NCI-H460 (cell line): ENCODE measurements at places on chromosomes 16 and 17.

GRCh38 chr16:63749276-63749675, 1372.6 kb downstream of the CDH11 start:
- DNase-seq, result no peak

GRCh38 chr17:80519091-80519781, 25.4 kb upstream of the RPTOR start:
- DNase-seq, result no peak

DNA sequence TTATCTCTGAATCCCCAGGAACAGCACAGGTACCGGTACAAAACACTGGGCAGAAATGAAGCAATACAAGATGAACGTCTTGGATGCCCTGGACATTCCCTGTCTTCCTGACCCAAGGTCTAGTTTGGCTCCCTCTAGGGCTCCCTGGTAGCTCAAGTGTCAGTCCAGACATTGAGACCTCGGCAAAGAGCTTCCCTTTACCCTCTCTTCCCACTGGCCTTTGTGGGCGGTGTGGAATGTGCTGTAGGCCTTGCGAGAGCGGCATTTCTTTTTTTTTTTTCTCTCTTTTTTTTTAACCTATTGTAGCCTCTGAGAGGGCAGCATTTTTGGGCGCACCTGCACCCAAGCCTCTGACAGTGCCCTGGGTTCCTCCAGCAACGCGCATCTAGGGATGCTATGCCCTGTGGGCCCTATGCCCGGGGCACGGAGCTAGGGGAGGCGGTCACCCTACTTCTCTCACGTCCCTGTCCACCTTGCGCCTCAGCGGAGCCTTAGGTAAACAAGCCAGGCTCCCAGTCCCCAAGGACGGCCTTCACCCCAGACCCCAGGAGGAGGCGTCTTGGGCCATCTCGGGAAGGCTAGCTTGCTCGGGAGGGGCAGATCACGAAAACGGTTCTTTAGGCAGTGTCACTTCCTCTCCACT, 1.2 kb upstream of the NFATC3 start:
- DNase-seq, result no peak

- DNase-seq, result no peak
These were observed 250.7 kb downstream of the NTN1 start for GRCh38 chr17:9271989-9272388.

DNA sequence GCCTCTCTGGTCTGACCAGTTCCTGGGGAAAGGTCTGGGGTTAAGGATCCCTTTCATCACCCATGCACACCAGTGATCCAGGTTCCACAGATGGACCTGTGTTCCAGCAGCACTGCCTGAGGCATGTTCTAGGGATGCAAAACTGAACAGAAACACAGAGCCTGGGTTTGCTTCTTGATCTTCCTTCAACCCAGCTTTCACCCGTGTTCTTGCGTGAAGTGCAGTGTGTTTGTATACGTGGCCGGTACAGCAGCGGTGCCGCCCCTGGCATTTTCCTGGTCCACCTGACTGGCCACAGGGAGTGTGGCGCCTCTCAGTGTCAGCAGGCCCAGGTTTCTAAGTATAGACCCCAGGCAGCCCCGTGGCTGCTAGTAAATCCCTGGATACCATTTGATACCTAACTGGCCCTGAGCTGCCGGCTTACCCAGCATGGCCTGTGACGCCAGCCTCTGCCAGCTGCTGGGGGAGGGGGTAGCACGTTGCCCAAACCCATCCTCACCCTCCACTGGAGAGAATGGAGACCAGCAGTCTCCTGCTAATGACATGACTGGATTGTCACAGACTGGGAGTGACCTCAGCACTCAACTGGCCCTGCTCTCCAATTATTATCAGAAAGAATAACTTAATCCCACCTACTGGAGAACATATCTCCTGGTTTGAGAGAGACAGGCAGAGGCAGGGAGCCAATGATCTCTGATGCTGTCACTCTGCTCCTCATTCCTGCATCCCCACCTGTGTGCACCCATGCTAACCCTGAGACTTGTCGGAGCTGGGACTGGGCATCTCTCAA, 59.2 kb upstream of the LGALS9 start:
- DNase-seq, result no peak

- no peak for DNase-seq
These were observed 37.0 kb upstream of the CCDC182 start for GRCh38 chr17:57782062-57782490.

GRCh38 chr17:64154717-64155116, 24.8 kb upstream of the ERN1 start:
- DNase-seq, result no peak

- DNase-seq, result no peak
These were observed 34.1 kb upstream of the ELAC2 start for GRCh38 chr17:13051915-13052314.

DNA sequence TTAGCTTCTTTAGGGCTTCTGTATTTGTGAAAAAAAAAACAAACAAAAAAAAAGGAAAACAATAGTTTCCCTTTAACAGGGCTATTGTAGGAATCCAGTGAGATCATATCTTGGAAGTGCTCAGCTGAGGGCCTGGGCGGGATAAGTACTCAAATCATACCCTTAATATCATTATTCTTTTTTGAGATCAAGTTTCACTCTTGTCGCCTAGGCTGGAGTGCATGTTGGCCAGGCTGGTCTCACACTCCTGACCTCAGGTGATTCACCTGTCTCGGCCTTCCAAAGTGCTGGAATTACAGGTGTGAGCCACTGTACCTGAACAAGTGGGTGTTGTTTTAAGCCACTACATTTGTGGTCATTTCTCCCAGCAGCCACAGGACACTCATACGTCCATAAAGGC, 87.0 kb downstream of the CDH13 start:
- no peak for DNase-seq

GRCh38 chr17:48795444-48796162, 21.4 kb downstream of the TTLL6 start:
- no peak for DNase-seq

GRCh38 chr16:65621640-65622039, 499.8 kb upstream of the CDH11 start:
- DNase-seq, result no peak

DNA sequence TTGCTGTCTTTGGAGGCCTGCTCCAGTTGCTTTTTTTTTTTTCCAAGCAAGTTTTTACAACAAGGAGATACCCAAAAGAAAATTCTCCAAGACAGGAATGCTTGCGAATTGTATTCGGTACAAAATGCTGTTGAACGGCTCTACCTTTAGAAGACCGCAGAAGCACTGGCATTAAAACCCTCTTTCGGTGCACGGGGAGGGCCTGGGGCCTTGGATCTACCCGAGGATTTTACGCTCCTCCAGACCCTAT, 1.3 kb upstream of the HELZ start:
- DNase-seq, result no peak

DNA sequence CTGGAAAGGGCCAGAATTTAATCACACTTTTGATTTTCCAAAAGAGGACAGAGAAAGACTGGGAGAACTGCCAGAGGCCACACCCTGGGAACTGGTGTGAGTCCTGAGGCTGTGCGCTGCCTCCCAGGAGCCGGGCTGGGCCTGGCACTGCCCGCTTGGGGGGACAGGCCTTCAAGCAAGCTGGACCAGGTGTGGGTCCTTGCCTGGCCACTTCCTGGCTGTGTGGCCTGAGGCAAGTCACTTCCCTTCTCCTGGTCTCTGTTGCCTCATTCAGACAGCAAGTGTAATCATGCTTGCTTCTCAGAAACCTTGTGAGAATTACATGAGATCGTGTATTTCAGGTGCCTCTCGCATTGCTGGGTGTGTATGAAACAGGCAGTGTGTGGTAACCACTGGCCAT, 143.0 kb downstream of the SNX29 start:
- no peak for DNase-seq

DNA sequence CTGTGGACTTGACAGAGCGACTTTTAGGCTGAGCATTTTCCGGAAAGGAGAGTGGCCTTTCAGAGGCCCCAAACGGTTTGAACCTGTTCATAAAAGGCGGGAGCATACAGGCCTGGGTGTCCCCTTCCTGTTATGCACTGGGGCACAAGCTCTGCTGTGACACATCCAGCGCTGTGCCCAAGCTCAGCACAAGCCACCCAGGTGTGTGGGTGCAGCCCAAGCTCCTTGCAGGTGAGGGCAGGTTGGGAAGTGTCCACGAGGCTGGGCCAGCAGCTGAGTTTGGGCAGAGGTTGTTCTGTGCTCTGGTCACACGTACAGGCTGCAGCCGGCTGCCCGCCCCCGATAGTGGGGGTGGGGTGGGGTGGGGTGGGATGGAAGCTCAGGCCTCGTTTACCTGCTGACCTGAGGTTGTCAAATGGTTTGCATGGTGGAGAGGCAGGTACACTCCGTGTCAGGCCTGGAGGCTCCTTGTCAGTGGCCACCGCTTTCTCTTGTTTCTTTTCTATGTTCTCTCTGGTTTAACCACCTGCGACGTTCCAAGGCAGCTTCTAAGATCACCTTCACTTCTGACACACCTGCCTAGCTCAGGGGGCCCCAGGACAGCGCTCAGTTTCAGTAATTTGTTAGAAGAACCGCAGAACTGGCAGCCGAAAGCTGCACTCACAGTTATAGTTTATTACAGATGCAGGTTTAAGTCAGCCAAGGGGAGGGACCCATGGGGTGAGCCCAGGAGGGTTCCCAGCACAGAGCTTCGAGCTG, 194.7 kb upstream of the CIBAR2 start:
- no peak for DNase-seq

GRCh38 chr17:9205520-9206409, 184.5 kb downstream of the NTN1 start:
- DNase-seq, result no peak

- no peak for DNase-seq
These were observed 1.3 kb upstream of the KCTD13 start for GRCh38 chr16:29927070-29927905.
